ENCODE measurements at places on chromosomes 16 and 17.
A peak's percentile ranks its signal among the peaks of the same experiment; 100 is the strongest.

- DNase-seq: no peak
Observed at GRCh38 chr17:51510940-51511339, 250.6 kb downstream of the UTP18 start.

- DNase-seq: no peak
Observed at GRCh38 chr17:73777131-73777449, 132.8 kb upstream of the SDK2 start.

DNA sequence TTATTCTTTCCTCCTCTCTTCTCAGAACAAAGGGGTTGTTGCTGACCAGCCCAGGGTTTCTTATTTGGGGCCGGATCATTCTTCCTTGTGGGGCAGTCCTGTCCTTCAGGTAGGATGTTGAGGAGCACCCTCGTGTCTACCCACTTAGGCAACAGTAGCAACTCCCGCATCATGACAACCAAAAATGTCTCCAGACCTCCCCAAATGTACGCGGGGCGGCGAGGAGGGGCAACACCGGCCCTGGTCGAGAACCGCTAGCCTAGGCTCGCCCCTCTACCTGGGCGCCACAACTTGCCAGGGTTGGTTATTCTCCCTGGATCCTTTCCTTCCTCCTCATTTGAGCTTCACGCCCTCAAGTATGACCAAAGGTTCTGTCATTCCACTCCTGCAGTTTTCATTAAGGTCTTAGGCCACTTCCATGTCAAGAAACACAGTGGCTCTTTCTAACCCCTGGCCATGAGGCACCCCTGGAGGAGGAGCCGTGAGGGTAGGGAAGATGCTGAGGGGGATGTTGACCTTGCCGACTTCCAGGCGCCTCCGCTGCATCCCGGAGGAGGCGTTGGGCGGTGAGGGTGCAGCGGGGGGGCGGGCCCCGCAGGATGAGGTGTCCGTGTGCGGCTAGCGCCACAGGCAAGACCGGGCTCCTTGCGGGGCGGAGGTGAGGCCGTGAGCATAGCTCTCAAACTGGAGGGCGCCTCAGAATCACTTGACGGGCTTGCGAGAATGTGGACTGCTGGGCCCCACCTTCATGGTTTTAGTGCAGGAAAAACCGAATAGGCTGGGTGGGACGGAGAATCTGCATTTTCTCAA lies 712 bp upstream of the SPECC1 start:
- peak; percentile 73 for DNase-seq

DNA sequence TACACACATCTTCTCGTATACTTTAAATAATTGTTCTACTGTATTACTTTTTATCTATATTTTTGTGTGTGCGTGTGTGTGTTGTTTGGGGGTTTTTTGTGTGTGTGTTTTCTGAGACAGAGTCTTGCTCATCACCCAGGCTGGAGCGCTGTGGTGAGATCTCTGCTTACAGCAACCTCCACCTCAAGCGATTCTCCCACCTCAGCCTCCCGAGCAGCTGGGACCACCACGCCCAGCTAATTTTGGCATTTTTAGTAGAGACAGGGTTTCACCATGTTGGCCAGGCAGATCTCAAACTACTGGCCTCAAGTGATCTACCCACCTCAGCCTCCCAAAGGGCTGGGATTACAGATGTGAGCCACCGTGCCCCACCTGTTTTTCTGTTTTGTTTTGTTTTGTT lies 1.5 kb upstream of the CMTM4 start:
- DNase-seq: no peak

DNA sequence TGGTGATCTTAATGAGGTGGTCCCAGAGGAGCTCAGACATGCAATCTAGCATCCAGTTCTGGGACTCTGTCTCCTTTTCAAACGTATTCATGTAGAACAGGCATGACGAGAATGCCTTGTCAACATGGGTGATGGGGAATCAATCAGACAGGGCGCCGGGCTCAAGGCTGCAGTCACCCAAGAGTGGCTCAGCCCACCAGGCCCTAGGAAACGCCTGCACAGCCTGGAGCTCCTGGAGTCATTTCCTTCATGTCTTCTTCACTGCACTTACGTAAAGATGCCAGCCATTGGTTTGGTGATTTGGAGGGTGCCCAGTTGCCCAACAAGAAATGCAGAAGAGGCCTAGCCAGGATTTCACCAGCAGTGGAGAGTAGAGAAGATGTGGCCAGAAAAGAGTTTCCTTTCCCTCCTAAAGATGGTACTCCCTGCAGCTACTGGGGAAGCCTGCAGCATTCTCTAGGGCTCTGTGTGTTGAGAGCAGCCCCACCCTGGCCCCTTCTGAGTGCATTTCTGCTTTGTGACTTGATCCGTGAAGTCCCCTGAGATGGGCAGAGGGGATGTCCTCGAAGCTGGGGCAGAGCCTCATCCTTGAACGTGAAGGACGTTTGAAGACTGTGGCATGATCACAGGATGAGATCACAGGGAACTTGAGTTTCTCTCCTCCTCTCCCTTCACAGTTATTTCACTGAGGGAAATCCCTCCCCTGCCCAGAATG lies 24.0 kb upstream of the STH start:
- DNase-seq: no peak

DNA sequence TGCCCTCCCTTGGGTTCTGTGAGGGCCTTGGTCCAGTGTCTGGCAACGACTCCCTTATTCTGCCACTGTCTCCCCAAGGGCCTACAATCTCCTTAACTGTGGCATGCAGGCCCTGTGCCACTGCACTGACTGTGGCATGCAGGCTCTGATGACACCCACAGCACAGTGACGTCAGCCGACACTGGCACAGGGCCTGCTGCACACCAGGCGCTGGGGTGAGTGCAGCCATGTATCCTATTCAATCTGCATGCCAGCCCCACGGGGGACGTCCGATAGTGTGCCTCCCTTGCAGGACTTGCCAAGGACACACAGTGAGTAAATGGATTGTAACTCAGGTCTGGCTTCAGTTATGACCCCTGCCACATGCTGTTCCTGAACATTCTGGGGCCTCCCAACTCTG lies 39.8 kb upstream of the RASD1 start:
- no peak for DNase-seq

GRCh38 chr16:4684763-4685162 lies 8.6 kb upstream of the NUDT16L1 start:
- no peak for DNase-seq

DNA sequence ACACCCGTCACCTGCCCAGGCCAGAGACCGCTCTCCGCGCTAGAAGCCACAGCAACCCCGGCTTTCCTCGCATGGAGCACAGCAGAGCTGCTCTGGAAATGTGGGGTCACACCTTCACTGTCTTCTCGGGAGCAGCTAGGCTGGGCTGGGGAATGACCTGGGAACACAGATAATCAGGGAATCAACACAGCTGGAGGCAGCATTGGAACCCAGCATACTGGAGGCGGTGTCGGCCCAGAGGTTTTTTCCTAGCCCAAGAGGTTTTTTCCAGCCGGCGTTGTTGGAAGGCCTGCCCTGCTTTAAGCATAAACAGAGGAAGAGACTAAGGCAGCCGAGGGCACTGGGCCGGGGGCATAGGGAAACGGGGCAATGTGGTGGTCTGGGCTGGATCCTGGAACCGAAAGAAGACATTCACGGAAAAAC lies 791 bp upstream of the PLD6 start:
- no peak for DNase-seq
